ENCODE measurements at places on chromosomes 4 and X.
A peak's percentile ranks its signal among the peaks of the same experiment; 100 is the strongest.

DNA sequence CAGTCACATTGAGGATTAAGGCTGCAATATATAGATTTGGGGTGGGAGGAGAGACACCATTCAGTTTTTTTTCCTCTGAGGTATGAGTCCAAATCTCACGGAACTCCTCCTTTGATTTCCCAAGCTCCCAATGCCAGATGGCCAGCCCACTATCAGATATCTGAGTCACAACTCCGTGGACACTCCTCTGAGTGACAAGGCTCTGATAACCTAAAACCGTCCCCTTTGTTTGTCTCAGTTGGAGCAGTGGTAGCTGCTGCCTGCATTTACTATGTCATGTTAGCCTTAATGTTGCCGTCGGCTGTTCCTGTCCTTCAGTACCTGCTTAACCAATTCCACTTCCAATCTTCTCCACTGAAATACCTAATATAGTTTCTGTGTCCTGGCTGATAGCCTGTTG, 107.3 kb downstream of the DTHD1 start:
- DNase-seq, result no peak

GRCh38 chr4:120622601-120623000, 299.9 kb downstream of the PRDM5 start:
- no peak for DNase-seq

DNA sequence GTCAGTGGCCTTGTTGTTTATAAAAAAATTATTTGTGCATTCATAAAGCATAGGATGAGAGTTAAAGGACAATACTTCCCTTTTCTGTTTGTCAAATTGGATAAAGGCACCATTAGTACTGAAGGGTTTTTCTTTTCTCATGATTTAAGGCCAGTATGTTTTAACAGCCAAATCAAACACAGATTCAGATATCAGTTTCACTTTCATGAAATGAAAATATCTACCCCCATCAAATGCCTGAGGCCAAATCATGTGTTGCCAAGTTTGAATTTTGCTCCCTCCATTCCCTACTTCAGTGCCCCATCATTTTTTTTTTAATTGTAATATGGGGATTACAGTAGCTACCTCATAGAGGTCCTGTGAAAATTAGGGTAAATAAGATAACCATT, 745.9 kb downstream of the RPA4 start:
- no peak for DNase-seq

DNA sequence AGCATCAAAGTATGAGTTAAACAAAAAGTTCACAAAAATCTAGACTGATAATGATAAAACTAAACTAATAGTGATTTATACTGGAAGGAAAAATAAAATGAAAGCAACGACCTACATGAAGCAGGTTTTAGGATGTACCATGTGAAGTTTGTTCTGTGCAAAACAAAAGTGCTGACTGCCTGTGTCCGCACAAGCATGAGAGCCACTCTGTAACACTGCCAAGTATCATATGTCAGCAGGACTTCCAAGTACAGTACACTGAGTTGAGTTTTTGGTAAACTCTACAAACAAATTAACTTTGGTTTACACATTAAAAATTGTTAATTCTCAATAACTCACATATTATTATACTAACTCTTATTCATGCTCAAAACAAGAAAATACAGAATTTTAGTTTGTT, 459.0 kb downstream of the PDGFC start:
- DNase-seq, result no peak

GRCh38 chrX:9532349-9532748, 67.5 kb downstream of the TBL1X start:
- no peak for DNase-seq

DNA sequence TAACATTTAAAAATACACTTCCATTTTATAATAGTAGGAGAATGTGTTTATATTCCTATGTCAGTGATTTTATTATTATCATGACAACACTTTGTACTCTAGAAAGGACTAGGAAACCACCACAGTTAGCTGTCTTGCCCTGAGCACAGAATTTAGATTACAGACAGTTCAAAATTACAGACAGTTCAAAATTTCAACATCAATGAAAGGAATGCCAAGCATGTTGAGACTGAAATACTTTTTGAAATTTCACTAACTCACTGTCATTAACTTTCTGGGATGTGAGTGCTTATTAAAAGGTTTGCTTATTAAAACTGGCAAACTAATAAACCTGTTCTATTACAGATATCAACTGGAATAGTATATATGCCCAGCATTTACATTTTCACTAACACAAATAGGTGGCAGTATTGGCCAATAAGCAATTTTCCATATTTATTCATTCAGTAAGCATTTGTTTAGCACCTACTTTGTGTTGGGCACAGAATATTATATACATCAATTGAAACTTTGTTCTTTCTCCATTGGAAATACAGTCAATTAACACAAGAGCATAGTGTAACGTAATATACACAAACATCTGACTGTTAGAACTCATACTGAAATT, 179.4 kb downstream of the FBXW7 start:
- DNase-seq, result no peak

DNA sequence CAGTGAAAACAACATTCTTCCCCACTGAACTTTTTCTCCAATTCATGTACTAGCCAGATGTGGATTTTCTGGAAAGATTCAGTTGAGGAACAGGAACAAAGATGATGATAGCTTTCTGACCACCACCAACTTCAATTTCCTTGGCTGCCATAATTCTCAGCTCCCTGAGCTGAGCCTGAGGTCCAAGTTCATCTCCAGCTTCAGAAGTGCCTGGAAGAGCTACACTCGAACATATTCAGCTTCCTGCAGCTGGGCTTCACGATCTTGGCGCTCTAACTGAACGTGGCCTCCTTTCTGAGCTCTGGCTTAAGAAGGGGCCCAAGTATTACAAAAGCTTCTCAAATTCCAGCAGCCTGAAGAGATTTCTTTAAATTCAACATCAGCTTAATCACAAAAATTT, 83.9 kb downstream of the QDPR start:
- no peak for DNase-seq

GRCh38 chr4:108324450-108324849, 155.7 kb upstream of the LEF1 start:
- no peak for DNase-seq

DNA sequence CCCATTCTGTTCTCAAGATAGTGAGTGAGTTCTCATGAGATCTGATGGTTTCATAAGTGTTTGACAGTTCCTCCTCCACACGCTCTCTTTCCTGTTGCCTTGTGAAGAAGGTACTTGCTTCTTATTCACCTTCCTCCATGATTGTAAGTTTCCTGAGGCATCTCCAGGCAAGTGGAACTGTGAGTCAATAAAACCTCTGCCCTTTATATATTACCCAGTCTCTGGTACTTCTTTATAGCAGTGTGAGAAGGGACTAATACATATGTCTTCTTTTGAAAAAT, 58.4 kb downstream of the CFAP299 start:
- no peak for DNase-seq

GRCh38 chr4:74447636-74448233, 2.8 kb downstream of the AREG start:
- DNase-seq, result no peak

DNA sequence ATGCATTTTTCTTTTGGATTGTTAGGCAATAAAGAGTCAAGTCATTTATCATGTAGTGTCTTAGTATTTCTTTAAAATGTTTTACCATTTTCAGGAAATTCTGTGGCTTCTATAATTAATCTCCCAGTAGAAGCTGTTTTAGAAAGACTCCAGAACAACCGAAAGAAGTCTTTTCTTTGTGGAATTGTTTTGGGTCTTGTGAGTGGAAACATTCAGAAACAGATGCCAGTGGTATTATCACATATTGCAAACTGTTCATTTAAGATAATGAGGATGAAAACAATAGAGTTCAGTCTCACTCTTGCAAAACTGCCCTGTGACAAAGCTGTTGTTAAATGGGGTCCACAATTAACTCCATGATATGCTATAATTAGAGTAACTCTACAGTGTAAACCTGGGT, 211.2 kb upstream of the KIT start:
- no peak for DNase-seq

DNA sequence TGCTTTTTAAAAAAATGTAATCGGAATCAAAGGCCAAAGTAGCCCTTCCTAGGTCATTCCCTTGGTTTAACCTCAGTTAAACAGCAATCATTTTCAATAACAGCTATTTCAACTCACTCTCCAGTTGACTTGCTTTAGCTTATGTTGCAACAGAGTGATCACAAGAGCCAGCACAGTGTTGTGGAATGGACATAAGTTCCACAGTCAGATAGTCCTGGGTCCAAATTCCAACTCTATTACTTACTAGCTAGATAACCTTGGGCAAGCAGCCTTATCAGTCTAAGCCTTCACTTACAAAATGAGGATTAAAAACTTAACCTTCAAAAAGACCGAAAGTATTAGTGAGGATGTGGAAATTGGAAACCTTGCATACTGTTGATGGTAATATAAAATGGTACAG, 9.2 kb upstream of the GPC3 start:
- DNase-seq, result no peak

DNA sequence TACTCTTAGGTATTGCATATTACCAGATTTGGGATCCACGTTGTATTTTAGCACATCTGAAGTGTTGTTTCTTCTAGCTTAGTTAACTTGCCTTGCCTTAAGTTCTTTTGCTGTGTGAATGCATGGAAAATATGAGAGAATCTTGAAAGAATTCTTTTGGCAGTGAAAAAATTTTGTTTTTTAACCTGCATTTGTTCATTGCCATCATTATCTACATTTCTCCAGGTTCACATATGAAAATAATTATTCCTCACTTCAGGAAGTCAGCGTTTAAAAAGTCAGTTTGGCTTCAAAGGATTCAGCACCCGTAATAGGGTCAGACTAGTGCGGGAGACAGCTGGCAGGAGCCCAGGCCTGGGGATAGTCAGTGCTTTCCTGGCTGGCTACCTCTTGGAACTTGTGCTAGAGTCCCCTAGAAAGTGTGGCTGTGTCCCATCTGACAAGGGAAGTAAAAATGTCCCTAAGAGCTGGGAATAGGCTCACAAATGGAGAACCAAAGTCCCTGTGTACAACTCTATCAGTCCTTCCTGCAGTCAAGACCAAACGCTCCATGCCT, 251.9 kb upstream of the KLF3 start:
- no peak for DNase-seq

- DNase-seq, result no peak
Observed at GRCh38 chr4:139207247-139207646, 30.2 kb upstream of the ELF2 start.

DNA sequence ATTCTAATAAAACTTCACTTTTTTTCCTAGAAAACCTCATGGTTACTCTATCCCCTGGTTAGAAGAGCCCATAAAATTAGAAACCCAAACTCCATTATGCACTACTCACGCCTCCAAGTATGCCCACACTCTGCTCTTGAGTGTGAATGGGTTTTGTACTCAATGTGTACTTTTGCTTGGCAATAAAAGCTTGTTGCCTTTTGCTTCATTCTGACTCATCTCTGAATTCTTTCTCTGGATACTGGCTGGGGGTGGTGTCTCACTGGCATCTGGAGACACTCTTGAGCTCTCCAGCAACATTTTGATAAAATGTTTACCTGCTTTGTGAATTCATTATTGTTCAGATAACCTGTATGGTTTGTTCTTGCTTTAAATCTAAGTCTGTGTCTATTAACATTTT, 963.3 kb downstream of the TRAM1L1 start:
- peak; percentile 35 for DNase-seq

- peak; percentile 4 for DNase-seq
Observed at GRCh38 chr4:103994059-103994458, 274.3 kb upstream of the TACR3 start.

GRCh38 chr4:15781427-15782095, 3.4 kb downstream of the CD38 start:
- DNase-seq, result no peak

GRCh38 chr4:80812145-80812544, 218.4 kb upstream of the BMP3 start:
- no peak for DNase-seq

DNA sequence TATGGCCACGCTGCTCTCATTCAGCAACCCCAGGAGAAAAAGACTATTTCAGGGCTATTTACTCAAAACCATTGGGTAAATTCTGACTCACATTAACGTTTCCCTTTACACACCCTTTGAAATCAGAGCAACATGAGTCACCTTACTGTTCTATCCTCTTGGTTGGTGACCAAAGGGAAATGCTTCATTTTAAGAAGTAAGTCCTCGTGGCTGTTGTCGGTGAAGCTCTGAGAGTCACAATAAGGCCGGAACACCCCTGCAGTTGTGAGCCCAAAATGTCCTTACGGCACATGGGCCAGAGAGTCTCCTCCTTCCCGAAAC, 56.3 kb upstream of the SPRY1 start:
- no peak for DNase-seq

- peak; percentile 48 for DNase-seq
Observed at GRCh38 chr4:7073526-7074390, 5.9 kb upstream of the GRPEL1 start.

DNA sequence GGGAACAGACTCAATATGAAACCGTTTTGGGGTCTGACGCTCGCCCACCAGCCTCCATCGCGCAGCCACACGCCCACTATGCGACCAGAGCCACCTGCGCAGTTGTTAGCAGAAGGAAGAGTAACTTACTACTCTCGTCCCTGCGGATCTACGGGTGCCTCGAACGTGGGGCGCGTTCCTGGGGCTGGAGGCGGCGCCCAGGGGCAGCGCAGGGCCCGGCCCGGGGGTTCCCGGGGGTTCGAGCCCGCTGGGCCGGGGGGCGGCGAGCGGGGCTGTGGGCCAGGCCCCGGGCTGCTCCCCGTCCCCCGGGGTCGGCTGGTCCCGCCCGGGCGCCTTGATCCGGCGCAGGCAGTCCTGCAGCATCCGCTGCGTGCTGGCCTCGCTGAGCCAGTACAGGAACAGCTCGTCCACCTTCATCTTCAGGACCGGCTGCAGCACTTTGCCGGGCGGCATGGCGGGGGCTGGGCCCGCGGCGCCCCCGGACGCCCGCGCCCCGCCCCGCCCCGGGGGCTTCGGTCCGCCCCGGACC, 404 bp downstream of the PPP2R3B start:
- no peak for DNase-seq

GRCh38 chrX:109448282-109448938, 33.5 kb downstream of the GUCY2F start:
- DNase-seq, result peak; percentile 40

DNA sequence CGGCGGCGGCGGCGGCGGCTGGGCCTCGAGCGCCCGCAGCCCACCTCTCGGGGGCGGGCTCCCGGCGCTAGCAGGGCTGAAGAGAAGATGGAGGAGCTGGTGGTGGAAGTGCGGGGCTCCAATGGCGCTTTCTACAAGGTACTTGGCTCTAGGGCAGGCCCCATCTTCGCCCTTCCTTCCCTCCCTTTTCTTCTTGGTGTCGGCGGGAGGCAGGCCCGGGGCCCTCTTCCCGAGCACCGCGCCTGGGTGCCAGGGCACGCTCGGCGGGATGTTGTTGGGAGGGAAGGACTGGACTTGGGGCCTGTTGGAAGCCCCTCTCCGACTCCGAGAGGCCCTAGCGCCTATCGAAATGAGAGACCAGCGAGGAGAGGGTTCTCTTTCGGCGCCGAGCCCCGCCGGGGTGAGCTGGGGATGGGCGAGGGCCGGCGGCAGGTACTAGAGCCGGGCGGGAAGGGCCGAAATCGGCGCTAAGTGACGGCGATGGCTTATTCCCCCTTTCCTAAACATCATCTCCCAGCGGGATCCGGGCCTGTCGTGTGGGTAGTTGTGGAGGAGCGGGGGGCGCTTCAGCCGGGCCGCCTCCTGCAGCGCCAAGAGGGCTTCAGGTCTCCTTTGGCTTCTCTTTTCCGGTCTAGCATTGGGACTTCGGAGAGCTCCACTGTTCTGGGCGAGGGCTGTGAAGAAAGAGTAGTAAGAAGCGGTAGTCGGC, 528 bp downstream of the FMR1 start:
- DNase-seq, result peak; percentile 29

GRCh38 chrX:132271311-132271778, 52.1 kb upstream of the RAP2C start:
- DNase-seq, result no peak
